ENCODE measurements at places on chromosomes 1 and 21.

DNA sequence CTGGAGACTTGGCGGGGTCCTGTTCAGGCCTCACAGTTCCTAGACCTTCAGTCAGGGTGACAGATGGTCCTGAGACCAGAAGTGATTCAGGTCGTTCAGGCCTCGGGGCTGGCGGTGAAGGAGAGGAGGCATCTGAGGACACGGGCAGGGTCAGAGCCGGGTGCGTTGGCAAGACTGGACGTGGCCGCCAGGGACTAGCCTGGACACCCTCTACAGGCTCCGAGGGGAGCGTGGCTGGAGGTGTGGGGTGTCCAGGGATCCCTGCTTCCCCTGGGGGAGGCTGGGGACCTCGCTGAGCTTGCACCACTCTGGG, 64.0 kb upstream of the TARDBP start:
- DNase-seq: no peak

DNA sequence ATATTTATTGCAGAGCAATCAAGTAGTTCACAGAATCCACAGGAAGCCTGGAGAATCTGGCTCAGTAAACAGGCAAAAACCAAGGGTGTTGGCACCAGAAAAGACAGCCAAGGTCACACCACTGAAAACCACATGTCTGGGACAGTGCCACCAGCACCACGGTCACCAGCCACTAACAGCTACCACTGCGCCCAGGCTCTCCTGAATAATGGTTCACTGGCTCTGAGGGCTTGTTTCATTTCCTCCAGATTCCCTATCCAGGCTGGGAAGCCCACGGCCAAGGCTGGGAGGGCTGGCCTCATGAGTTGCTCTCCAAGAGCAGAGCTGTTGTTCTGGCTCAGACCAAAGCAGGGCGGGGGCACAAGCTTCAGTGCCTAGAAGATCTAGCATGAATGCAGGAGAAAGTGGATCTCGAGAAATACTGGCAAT, 54.5 kb upstream of the PTGFRN start:
- peak; percentile 49 for DNase-seq

DNA sequence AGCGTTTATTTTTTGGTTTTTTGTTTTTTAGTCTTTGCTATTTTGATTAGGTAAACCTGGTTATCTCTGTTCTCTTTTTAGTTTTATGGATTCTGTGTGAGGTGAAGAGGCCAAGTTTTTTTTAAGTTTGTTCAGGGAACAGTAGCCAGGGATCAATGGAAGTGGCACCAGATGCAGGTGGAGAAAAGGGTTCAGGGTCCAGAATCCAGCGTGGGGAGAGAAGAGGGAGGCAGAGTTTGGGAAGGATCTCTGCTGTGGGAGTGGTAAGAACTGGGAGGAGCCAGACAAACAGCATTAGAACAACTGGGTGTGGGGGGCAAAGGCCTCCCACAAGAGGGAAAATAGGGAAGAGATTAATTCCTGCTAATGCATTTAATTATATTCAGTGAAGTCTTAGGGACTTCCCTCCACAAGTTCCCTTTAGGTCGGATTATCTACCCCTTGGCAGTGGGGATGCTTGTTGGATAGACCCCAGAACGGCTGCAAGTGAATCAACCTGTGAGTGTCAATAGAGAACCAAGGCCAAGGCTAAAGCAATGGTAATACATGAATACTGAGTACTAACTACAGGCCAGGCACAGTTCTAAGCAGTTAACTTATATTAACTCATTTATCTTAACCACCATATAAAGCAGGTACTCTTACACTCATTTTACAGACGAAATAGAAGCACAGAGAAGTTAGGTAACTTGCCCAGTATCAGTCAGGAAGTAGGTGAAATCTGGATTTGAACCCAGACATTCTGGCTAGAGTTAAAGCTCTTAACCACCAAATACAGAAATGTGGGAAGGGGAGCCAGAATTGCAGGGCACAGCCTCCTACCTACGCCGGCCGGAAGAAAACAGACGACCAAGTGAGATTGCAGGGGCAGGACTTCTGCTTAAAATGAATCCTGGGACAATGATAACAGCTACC, 498 bp downstream of the GNAT2 start:
- DNase-seq: peak; percentile 65

DNA sequence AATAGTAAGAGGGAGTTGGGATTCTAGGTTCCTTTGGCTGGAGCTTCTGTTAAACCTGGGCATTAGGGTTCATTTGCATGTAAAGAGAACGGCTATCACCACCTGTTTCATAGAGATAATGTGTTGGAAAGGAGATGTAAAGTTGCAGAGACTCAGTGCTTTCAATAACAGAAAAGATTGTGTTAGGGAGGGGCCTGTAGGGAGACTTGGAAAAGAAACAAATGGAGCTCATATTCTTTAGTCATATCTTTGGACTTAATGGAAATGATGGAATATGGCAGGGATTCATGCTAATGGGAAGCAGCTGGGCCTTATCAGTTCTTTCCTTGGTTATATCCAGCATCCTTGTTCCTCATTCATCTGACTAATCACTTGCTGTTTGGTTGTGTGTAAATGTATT, 144.9 kb downstream of the CD247 start:
- no peak for DNase-seq

DNA sequence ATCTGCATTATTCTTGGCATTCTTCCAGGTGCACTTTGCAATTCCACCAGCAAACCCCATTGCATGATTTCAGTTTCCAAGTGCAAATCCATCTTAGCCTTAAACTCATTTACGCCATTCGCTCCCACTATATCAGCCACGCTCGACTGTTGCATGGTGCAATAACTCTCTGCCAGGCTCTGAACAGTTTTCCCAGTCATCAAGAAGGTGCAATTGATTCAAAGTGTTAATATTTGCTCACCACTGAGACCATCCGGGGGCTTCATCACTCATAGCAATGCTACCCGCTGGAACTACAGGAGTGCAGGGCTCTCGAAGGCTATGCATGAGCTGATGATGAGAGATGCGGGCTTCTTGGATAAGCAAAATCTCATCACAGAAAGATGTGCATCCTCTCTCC, 488.2 kb downstream of the OMA1 start:
- no peak for DNase-seq

DNA sequence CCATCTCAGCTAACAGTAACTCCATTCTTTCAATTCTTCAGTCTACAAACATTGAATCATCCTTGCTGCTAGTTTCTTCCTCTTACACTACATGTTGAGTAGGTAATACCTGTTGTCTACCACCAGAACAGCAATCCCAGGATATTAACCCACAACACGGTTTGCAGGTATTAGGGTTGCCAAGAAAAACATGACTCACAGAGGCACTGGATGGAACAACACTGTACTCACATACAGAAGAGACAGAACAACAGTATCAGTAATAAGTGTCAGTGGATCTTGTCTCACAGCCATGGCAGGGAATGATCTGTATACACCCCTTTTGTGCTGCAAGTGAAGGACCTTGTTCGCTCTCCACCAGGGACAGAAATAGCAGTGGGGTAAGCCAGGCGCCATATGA, 212.1 kb downstream of the GPR52 start:
- DNase-seq: no peak

DNA sequence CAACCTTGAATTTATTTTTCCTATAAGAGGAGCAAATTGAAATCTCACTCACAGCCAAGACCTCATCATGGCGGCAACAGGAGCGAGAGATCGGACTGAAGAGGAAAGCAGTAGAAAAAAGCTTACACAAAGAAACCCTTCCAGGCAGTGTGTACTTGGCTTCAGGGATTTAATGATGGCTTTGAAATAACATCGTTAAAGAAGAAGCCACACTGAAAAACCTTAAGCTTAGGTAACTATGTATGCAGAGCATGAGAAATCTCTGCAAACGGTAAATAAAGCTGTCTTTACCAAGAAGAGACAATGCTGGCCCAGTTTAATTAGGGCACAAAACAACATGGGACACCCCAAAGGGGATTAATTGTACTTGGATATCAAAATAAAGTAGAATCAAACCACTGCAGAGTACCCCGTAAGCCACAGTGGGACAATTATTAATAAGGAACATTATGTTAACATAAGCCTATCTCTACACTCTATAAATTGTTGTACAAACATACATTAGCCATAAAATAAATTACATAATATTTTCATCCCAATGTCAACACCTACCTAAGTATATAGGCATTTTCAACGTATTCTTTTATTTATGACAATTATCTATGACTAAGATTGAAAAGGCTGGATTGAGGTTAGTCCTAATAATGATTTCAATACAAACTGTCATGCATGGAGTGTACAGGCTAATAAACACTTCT, 360.2 kb upstream of the CHRM3 start:
- no peak for DNase-seq

DNA sequence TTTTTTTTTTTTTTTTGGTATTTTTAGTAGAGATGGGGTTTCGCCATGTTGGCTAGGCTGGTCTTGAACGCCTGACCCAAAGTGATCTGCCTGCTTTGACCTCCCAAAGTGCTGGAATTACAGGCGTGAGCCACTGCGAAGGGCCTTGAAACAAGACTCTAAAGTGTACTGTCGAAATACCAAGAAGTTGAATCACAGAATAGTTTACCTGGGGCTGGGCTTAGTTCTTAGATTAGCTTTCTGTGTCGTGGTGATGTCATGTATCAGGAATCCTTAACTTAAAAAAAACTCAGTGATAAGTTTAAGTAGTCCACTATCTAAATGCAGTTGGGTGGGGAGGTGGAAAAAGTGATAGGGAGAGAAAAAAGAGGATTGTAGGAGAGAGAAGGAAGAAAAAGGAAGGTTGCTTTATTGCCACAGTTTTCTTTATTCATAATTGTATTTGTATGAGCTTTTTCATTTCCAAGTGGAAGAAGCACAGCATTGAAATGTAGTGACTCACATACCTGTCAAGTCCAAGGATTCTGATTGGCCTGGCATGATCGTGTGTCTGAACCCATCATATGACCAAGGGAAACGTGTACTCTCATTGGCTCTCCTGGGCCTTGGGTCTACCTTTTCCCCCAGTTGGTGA, 13.4 kb downstream of the ITSN1 start:
- DNase-seq: peak; percentile 25

DNA sequence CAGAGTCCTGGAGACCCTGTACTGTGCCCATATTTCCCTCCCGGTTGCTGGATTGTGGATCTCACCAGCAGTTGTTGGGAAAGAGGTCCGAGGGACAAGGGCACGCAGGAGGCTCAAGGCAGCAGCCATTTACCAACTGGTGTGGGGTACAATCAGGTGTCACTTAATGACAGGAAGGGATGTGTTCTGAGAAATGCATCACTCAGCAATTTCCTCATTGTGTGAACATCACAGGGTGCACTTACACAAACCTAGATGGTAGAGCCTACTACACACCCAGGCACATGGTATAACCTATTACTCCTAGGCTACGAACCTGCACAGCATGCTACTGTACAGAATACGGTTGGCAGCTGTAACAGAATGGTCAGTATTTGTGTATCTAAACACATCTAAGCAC, 20.7 kb downstream of the SLC44A3 start:
- no peak for DNase-seq

GRCh38 chr1:230399321-230400006, 26.7 kb downstream of the PGBD5 start:
- no peak for DNase-seq

All from colonic mucosa (tissue), 4 donors.